Stimulated activated CD4-positive, alpha-beta T cell treated with anti-CD3 and anti-CD28 coated beads, Interleukin-1b, Interleukin-23, amount 100 ng/mL, for 1 hour (primary cell): ENCODE measurements at places on chromosomes 11 and 22.

DNA sequence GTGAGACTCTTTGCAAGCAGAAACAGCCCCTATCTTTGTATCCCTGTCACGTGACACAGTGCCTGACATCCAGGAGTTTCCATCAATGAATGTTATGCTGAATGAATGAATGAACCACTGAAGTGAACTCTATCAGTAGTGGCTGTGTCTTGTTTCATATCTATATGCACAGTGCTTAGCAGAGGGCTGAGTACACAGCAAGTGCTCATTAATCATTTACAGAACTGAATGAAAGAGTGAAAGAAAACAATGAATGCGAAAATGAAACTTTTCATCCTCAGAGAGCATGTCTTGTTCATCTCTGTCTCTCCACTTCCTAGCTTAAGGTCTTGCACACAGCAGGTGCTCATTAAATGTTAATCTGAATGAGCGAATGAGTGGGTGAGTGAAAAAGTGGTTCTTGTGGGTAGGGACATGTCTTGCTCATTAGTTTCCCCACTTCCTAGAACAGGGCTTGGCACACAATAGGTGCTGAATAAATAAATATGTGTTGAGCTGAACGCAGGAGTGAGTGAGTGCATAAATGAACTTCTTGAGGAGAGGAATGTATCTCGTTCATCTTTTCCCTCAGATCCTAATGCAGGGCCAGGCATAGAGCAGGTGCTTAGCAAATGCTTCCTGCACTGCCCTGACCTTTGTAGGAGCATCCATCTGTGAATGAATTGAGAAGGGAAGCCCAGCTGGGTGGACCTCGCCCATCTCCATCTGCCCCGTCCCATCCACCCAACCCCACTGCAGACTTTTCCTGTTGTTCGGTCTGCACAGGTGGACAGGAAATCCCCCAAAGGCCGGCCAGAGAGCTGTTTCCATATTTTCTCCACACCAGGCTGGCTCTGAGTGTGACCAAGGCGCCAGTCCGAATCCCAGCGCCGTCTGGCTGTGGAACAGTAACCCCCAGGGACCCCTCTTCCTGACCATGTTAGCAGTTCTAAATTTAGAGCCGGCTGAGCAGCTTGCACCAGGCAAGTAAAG is 113.4 kb upstream of the CRYBB3 start:
- no peak for DNase-seq

DNA sequence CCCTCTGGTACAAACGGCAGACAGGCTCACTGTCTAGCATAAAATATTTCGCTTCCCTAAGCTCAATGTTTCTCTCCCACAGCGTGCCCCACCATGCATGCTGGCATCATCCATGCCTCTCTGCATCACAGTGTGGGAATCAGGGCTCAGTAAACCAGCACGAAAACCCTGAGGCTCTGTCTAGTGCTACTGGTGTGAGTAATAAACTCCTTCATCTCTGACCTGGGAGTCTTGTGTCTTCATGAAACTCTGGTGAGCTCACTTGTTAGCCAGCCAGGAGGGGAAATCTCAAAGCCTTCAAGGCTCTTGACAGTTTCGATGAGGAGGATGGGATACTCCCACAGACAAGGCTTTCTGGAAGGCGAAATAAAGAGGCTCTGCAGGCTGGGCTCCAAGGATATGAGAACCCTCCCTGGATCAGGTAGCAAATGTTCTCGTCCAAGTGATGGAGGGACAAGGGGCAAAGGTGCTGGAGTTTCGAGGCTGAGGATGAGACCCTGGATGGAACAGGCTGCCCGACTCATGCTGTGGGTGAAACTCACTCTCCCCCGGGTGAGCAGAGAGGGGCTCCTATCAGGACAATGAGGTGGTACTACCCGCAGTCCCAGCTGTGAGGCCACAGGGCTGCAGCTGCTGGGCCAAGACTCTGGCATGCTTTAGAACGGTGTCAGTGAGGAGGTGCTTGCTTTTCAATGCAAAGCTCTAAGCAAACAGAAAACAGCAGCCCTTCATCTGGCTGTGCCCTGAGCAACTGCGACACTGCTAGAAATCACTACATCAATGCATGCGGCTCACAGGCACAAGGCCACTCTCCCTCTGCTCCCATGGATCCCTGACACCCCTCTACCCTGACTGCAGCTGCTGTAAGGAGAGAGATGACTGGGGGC is 69.3 kb downstream of the SHANK2 start:
- DNase-seq: no peak

- no peak for DNase-seq
Measured at GRCh38 chr11:83661491-83662350, 375.6 kb upstream of the CCDC90B start.

DNA sequence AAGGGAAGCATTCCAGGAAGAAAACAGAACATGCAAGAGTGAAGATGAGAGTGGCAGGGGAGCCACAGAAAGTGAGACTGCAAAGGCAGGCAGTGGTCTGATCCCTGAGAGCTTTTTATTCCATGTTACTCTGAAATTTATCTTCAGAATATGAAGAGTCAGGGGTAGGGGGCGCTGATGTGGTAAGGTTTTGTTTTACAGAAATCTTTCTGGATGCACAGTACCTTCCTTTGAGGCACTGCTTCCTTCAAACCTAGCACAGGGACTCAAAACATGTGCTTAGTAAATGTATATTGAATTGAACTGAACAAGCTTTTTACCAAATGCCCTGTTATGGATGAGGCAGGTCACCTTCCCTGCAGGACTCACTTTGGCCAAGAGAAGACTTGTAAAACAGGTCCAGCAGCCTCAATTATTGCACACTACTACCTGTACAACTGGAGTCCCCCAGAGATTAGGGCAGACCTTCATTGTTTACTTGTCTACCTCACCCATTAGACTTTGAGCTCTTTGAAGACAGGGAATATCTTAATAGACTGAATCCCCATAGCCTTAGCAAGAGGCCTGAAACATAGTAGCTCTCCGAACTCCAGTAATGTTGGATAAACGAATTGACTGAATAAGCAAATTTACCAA is 2.2 kb downstream of the PAK1 start:
- DNase-seq: no peak

DNA sequence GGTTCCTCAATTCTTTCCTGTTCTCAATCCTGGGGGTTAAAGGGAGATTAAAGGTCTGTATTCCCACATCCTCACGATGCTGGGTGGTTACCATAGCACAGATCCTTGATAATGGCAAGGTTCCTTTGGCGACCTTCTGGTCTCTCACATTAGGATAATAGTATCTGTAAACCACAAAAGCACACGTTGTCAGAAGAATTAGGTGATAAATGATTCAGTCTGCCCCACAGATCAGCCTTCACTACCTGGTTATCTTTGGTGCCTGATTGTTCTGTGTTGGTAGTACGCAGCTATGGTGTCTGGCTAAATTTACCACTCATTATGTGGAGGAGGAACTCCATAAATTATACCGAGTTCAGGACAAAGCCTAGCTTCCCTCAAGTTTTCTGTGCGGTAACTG is 78.4 kb downstream of the C2CD3 start:
- no peak for DNase-seq

GRCh38 chr11:4699697-4700435 is 2.2 kb upstream of the OR51E2 start:
- no peak for DNase-seq

- DNase-seq: no peak
Measured at GRCh38 chr11:81995889-81996288, 737.8 kb downstream of the FAM181B start.

- DNase-seq: no peak
Measured at GRCh38 chr22:28188178-28188879, 269.3 kb upstream of the PITPNB start.

DNA sequence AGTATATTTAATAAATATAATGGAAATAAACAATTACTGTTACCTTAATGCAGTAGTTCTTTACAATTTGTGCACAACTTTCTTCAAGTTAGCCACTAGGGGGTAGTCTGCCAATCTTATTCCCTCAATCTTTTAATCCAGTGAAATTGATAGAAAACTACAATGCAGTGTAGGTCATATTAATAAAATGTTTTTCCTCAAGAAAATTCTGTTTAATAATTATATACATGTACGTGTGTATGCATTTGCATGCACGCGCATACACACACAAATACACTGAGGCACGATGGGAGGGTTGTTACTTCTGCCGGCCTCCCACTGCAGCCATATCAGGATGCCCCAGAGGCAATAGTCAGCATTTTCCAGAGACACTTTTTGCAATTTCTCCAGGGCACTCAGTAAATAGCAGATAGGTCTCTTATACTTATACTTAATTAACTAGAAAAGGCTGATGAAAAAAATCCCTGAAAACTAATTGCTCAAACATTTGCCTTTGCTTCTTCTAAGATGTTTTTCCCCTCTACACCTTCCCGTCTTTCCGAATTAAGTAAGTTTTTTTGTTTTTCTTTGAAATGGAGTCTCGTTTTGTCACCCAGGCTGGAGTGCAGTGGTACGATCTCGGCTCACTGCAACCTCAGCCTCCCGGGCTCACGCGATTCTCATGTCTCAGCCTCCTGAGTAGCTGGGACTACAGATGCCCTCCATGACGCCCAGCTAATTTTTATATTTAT is 3.1 kb downstream of the GAB2 start:
- no peak for DNase-seq

DNA sequence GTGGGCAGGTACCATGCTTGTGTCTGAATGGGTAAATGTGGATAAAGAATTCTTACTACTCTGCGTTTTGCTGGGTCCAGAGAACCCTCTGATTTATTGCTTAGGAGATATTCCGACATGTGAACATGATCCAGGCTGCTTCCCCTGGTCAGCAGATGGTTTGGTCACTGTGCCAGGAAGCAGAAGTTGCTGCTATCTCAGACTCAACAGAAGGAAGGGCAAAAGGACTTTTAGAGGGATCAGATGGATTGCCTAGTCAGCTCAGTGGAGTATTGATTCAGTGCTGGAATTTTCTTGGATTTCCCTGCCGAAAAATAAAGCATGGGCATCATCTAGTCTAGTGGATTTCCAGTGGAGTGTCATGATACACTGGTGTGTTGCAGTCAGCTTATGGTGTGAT is 440.1 kb downstream of the NTM start:
- DNase-seq: no peak

GRCh38 chr22:48783821-48784266 is 1043.8 kb downstream of the BRD1 start:
- no peak for DNase-seq

GRCh38 chr11:86741839-86742805 is 58.2 kb upstream of the PRSS23 start:
- DNase-seq: no peak

GRCh38 chr22:49107561-49107960 is 720.1 kb downstream of the BRD1 start:
- DNase-seq: no peak

DNA sequence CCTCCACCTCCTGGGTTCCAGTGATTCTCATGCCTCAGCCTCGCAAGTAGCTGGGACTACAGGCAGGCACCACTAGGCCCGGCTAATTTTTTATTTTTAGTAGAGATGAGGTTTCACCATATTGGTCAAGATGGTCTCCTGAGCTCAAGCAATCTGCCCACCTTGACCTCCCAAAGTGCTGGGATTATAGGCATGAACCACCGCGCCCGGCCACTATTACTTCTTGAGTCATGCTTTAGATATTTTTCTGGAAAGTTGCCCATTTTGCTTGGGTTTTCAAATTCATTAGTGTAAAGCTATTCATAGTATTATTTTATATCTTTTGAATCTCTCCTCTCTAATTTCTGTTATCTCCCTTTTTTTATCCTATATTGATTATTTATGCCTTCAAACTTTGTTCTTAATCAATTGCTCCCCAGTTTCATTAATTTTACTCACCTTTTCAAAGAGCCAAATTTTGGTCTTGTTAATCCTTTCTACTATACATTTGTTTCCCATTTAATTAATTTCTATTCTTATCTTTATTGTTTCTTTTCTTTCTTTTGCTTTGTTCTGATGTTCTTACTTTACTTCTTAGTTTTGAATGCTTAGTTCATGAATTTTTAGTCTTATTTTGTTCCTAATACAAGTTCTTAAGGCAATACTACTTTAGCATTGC is 10.3 kb upstream of the RAC2 start:
- no peak for DNase-seq

DNA sequence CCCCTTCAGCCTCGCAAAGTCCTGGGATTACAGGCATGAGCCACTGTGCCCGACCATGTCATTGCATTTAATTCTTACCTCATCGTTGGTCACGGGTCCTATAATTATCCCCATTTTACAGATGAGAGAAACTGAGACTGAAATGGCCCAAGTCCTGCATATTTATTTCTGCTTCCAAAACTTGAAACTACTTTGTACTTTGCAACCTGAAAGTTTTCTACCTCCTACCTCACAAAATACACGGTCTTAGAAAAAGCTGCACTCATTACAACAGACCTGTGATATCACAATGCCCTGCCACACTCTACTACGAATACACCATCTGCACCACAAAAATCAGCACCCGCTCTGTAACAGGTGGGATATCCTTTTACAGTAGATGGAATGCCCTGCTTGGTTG is 189.1 kb downstream of the ADAMTS15 start:
- no peak for DNase-seq

- DNase-seq: no peak
Measured at GRCh38 chr11:64597671-64598101, 6.7 kb downstream of the SLC22A12 start.
